ENCODE measurements at places on chromosomes 2 and 18.

GRCh38 chr18:21112140-21112473 lies 494 bp upstream of the ROCK1 start:
- peak; percentile 47 for DNase-seq

DNA sequence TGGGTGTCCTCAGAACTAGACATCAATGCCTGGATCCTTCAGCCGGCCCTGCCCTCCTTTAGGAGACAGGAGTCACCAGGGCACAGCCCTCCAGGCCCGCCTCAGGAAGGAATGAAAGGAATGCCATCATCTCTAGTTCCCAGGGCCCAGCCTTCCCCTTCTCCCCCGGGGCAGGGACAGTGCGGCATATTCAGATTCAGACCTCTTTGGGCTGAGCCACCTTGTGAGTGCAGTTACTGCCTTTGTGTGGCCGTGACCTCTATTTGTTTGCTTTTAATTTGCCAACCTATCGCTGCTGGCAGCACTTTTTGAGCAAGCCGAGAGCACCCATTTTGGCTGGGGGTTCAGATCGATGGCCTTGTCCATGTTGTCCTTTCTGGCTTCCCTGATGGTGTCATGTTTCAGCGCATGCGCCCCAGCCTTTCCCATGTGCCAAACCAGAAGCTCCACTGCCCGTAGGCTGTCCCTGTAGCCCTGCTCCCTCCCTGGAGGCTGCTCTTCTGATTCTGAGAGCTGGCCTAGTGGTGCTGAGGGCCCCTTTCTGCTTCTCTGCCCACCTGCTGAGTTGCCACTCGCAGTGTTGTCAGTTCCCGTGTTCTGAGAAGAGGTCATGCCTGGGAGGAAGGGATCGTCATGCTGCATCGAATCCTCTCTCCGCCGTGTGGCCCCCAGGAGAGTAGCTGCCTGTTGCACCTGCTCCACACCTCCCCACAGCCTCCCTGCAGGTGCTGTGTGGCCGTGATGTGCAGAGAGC lies 10.9 kb downstream of the ANKRD23 start:
- DNase-seq, result no peak

- no peak for DNase-seq
Measured at GRCh38 chr2:18483896-18484295, 76.6 kb downstream of the RDH14 start.

- no peak for DNase-seq
Measured at GRCh38 chr18:45250479-45250878, 364.8 kb upstream of the SLC14A2 start.

- DNase-seq, result no peak
Measured at GRCh38 chr2:166458674-166459073, 35.4 kb downstream of the SCN7A start.

GRCh38 chr18:49277395-49278036 lies 182.9 kb downstream of the DYM start:
- DNase-seq, result no peak

DNA sequence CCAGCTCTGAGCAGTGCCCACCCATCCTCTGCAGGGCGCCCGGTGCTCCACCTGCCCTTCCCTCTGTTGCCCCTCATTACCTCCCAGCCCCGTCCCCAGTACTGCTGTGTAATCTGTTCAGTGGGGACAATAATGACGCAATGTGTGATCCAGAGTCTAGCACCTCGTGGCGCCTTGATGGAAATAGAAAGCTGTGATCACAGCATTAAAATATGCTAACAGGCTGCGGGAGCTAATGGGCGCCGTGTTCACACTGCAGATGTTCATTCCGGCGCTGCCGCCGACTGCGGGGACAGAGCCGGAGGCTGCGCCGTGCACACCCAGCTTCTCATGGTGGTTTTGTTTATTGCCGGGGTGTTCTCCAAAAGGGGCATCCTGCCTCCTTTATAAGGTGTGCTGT lies 235.2 kb downstream of the LDLRAD4 start:
- no peak for DNase-seq

GRCh38 chr2:226639550-226639949 lies 160.1 kb downstream of the IRS1 start:
- DNase-seq, result no peak

GRCh38 chr2:197998702-197999101 lies 194.3 kb downstream of the PLCL1 start:
- DNase-seq, result peak; percentile 11

- DNase-seq, result no peak
Measured at GRCh38 chr18:67239826-67240225, 276.7 kb downstream of the DSEL start.
